ENCODE measurements at places on chromosomes 7 and 10. TPM values are rescaled to one million over a fixed set of nuclear protein-coding genes. Genes with fewer than 3 reads are reported as not detected.

LHPP gene
- total RNA-seq: 8.2 TPM

HACD1 gene
- 21.9 TPM for total RNA-seq

RBM20 gene
- total RNA-seq: under 0.01 TPM

FOXI2 gene
- total RNA-seq: not detected

ZC3HAV1L gene
- total RNA-seq: 22.1 TPM

ANKRD30A gene
- total RNA-seq: not detected

RBP4 gene
- total RNA-seq: not detected

OPN1SW gene
- not detected for total RNA-seq

All from placental pericyte (primary cell).